Uterus (tissue), 4 donors: ENCODE measurements at places on chromosomes 4 and X.

- DNase-seq, result no peak
Measured at GRCh38 chr4:104591510-104591911, 96.8 kb upstream of the CXXC4 start.

GRCh38 chrX:70139736-70140135 lies 6.5 kb downstream of the IGBP1 start:
- no peak for DNase-seq

- no peak for DNase-seq
Measured at GRCh38 chr4:176800891-176801534, 8.3 kb upstream of the VEGFC start.

- peak; percentile 35 for DNase-seq
Measured at GRCh38 chrX:69503782-69504625, at the start of gene NALF2. NALF2 (plus strand) TSS chrX:69504326; CDS start chrX:69505283, 957 bp downstream.

GRCh38 chrX:115459883-115460880 lies 100.8 kb upstream of the PLS3 start:
- no peak for DNase-seq

- no peak for DNase-seq
Measured at GRCh38 chr4:47287735-47288134, 175.8 kb downstream of the COMMD8 start.

GRCh38 chr4:165839615-165840333 lies 33.3 kb upstream of the TLL1 start:
- DNase-seq, result no peak
